Natural killer cell treated with Interleukin-12 subunit alpha and Interleukin-12 subunit beta and Interleukin-15 and Interleukin-18, amount 100 ng/mL, for 72 hours (primary cell): ENCODE measurements at places on chromosomes 5 and 9. TPM values are rescaled to one million over a fixed set of nuclear protein-coding genes. Genes with fewer than 3 reads are reported as not detected.

The SEMA5A gene
- not detected for total RNA-seq

GRCh38 chr5:139660923-139661814 is 13.0 kb downstream of the CXXC5 start:
- no peaks in the 10 kb centered on the region for H3K36me3 ChIP-seq
- peak overlapping the region; percentile 92 for H3K27ac ChIP-seq
- peak; percentile 87 for DNase-seq
- peak overlapping the region; percentile 63 for H3K4me3 ChIP-seq
- no peaks in the 10 kb centered on the region for H3K27me3 ChIP-seq

- H3K27ac ChIP-seq: no peak overlapping the region
- no peaks in the 10 kb centered on the region for H3K4me1 ChIP-seq
- H3K27me3 ChIP-seq: no peaks in the 10 kb centered on the region
Measured at GRCh38 chr5:98433022-98433421, 340.4 kb upstream of the RGMB start.

- no peak overlapping the region for H3K4me3 ChIP-seq
- no peaks in the 10 kb centered on the region for H3K4me1 ChIP-seq
Measured at GRCh38 chr5:168118042-168118668, 173.3 kb upstream of the WWC1 start.

GRCh38 chr9:21681641-21682040 is 120.8 kb upstream of the MTAP start:
- H3K27me3 ChIP-seq: peaks cover 6% of the 10 kb centered on the region
- DNase-seq: no peak
- H3K4me1 ChIP-seq: no peaks in the 10 kb centered on the region
